ENCODE measurements at places on chromosomes 12 and 14.

GRCh38 chr12:123479442-123480180 lies 21.7 kb downstream of the SNRNP35 start:
- no peak for DNase-seq

DNA sequence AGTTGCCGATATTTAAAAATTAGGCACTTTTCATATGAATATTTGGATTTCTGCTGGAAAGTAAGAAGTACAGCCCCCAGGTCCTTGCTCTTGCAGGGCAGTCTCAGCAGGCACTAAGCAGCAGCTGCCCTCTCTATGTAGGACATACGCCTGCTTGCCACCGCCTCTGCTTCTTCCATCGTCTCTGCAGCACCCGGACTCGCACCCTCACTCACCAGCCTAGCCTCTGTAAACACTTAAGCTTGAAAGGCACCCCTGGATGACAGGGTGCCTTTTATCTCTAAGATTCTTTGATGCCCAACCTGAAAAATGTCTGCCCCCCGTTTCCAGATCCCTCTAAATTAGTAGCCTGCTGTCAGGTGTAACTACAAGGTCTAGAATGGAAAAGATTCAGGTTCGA lies 19.0 kb downstream of the OTUB2 start:
- no peak for DNase-seq

GRCh38 chr12:25352083-25352918 lies 101.6 kb upstream of the KRAS start:
- peak; percentile 12 for DNase-seq

GRCh38 chr12:19138956-19139355 lies 9.4 kb downstream of the PLEKHA5 start:
- no peak for DNase-seq

- DNase-seq: no peak
Observed at GRCh38 chr12:131345521-131346436, 365.1 kb upstream of the SFSWAP start.

- DNase-seq: no peak
Observed at GRCh38 chr14:69275331-69275730, 15.4 kb downstream of the GALNT16 start.

GRCh38 chr14:103740991-103741689 lies 25.5 kb downstream of the ZFYVE21 start:
- no peak for DNase-seq

- no peak for DNase-seq
Observed at GRCh38 chr12:92939116-92939515, 10.0 kb upstream of the EEA1 start.

- DNase-seq: no peak
Observed at GRCh38 chr12:124916374-124917134, 2.1 kb upstream of the UBC start.

DNA sequence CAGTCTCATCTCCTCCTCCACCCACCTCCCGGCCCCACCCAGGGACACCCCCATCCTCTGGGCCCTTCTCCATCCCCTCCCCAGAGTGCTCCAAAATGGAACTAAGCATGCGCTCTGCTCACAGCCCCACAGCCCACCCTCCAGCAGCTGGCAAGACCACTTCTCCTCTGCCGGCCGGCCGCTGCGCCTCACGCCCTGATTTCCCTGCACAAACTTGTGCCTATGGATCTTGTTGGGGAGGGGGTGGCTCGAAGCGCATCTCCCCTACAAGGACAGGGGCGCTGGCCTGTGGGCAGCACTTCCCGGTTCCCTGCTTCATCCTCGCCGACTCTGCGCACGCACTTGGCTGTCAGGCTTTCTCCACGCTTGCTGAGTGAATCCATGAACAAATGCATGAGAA lies 19.5 kb upstream of the NUDT14 start:
- no peak for DNase-seq

DNA sequence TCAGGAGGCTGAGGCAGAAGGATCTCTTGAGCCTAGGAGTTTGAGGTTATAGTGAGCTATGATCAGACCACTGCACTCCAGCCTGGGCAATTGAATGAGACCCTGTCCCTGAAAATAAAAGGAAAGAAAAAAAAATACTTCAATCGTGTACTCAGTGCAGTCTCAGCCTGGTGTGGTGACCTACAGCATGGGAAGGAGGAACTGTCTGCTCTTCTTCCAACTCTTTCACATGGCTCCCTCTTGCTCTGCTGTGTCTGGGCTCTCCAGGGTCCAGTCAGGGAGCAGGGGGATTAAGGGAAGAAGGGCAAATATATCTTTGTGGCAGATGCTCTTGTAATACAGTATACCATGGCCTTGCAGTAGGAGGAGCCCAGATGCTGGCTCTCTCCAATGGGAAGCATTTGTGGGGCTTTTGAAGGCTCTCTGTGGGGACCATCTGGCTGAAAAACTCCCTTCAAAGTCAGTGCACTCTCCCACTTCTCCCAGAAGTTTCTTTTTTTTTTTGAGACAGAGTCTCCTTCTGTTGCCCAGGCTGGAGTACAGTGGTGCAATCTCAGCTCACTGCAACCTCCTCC lies 76.6 kb upstream of the TMPO start:
- no peak for DNase-seq

DNA sequence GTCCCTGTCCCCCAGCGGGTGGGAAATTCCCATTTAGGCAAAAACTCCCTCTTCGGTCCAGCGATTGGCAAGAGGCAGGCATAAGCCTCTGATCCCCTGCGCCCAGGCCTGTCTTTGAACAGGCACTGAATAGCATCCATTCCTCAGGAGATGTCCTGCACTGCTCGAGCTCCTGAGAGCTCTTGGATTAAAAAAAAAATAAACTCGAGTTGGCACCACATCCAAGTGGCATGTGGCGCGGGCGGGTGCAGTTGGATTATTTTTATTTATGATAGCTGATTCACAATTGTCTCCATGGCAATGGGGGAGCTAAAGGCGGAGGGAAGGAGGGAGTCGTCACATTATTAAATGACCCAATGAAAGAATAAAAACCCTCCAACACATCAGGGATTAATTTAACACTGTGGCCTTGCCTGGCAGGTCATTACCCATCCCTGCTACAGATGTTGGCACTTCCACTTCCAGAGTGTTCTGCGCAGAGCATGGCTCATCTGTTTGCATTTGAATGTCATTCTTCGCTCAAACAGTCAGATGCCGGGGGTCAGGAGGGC lies 207.2 kb downstream of the AACS start:
- DNase-seq: no peak

GRCh38 chr12:19166956-19167355 lies 37.4 kb downstream of the PLEKHA5 start:
- DNase-seq: no peak

- no peak for DNase-seq
Observed at GRCh38 chr12:109766251-109766778, 52.7 kb downstream of the FAM222A start.

DNA sequence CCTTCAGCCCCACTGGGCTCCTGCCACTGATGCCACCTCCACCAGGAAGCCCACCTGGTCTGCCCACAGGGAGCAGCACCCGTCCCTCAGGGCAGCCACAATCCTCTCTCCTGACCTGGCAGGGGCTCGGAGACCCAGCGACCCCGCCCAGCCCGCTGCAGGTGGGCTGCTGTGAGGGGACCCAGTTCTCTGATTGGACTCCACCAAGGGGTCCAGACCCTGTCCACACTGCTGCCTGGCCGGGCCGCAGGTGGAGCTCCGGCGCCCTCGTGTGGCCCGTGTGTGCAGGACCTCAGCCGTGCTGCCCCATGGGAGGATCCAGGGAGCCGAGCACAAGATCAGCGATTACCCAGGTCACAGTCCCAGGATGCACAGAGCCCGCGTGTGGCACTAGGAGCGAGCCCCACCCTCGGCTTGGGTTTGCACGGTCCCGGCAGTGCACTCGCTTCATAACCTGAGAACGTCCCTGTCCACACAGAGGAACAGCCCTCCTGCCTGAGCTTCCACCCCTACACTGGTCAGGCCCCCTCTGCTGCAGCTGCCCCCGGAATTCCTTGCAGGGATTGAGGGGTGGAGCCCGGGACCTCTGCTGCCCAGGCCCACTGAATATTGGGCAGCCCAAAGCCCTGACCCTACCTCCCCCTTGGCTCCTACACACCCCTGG lies 35.4 kb upstream of the TMEM179 start:
- peak; percentile 4 for DNase-seq

GRCh38 chr14:90453401-90453951 lies 56.6 kb downstream of the CALM1 start:
- peak; percentile 58 for DNase-seq

GRCh38 chr12:60194678-60195077 lies 598.8 kb downstream of the SLC16A7 start:
- DNase-seq: no peak

DNA sequence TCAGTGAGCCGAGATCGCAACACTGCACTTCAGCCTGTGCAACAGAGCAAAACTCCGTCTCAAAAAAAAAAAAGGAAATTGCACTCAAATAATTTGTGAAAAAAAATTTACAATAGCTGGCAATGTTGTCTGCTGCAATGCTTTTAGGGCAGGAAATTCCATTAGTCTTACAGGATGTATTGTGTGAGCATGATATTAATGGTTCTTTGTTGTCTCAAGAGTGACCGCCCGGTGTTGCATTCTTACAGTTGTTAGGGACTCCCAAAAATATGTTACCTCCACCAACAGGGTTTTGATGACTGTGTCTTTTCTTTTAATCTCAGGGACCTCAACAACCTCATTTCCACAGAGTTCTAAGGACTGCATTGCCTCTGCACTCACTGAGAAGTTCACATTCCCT lies 44.8 kb downstream of the PZP start:
- no peak for DNase-seq
